ENCODE measurements at places on chromosomes 5 and 9.

DNA sequence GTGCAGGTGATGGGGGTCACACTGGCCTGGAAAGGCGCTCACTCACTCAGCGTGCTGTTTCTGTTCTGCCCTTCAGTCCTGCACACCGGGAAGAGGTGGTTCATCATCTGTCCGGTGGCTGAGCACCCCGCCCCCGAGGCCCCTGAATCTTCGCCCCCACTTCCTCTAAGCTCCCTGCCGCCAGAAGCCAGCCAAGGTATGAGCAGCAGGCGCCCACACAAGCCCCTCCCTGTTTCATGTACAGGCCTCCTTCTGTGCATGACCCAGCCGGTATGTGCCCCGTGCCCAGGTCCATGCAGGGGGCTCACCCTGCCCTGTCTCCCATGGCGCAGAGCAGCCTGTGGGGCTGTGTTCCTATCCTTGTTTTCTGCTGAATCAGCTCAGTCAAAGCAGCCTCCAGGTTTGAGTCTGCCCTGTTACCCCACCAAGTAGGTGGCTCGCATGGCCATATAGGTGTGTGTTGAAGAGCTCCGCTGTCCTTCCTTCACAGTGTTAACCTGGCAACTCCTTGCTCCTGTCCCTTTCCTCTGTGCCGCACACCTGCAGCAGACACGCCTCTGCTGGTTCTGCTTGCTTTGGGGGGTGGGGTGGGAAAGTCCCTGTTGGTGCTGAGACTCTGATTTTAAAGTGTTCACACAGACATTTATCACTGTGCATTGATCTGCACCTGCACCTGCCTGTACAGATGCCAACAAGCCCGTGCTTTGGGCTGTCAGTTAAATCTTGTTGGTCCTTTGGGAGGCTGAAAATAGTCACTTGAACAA, 84.8 kb downstream of the WNK2 start:
- DNase-seq = no peak

DNA sequence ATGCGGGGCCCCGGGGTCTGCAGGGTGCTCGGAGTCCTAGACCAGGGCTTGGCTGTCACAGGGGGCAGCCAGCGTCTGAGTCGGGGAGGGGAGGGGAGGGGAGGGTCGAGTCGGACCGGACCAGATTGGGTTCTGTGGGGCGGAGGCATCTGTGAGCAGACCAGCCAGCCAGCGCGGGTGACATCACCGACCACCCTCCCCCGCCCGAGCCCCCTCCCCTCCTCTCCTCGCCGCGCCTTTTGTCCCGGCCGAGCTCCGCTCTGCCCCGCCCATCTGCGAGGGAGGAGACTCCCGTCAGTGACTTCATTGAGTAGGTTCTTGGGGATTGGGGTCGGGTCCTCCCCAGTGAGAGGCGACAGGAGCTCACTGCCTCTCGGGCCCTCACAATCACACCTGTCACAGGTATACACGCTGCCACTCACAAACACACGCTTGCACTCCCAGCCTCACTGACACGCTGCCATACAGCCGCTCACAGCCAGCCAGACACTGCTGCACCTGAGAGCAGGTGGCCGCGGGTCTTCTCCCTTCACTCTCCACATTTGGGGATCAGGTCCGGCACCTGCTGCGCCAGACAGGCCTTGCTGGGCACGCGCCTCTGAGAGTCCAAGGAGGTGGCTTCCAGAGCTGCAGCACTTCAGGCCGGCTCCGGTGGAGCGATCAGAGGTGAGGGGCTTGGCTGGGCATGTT, 546 bp downstream of the DNAJB5 start:
- no peak for DNase-seq

- DNase-seq = no peak
Observed at GRCh38 chr5:178361657-178362445, 129.2 kb upstream of the PHYKPL start.

- no peak for DNase-seq
Observed at GRCh38 chr9:80649001-80649420, 1040.3 kb downstream of the TLE1 start.

- DNase-seq = no peak
Observed at GRCh38 chr5:126482591-126482990, 59.4 kb downstream of the GRAMD2B start.

- no peak for DNase-seq
Observed at GRCh38 chr5:118450554-118451332, 537.6 kb downstream of the DTWD2 start.

GRCh38 chr5:117220730-117221129, 646.1 kb upstream of the SEMA6A start:
- DNase-seq = no peak

GRCh38 chr9:93978551-93978950, 23.4 kb upstream of the BARX1 start:
- no peak for DNase-seq

- DNase-seq = no peak
Observed at GRCh38 chr5:148986636-148987035, 76.2 kb downstream of the SH3TC2 start.

- no peak for DNase-seq
Observed at GRCh38 chr5:60516688-60517087, 183.3 kb downstream of the DEPDC1B start.

- DNase-seq = no peak
Observed at GRCh38 chr5:80109646-80110478, 74.7 kb downstream of the THBS4 start.
